ENCODE measurements at places on chromosomes 16 and 17.

DNA sequence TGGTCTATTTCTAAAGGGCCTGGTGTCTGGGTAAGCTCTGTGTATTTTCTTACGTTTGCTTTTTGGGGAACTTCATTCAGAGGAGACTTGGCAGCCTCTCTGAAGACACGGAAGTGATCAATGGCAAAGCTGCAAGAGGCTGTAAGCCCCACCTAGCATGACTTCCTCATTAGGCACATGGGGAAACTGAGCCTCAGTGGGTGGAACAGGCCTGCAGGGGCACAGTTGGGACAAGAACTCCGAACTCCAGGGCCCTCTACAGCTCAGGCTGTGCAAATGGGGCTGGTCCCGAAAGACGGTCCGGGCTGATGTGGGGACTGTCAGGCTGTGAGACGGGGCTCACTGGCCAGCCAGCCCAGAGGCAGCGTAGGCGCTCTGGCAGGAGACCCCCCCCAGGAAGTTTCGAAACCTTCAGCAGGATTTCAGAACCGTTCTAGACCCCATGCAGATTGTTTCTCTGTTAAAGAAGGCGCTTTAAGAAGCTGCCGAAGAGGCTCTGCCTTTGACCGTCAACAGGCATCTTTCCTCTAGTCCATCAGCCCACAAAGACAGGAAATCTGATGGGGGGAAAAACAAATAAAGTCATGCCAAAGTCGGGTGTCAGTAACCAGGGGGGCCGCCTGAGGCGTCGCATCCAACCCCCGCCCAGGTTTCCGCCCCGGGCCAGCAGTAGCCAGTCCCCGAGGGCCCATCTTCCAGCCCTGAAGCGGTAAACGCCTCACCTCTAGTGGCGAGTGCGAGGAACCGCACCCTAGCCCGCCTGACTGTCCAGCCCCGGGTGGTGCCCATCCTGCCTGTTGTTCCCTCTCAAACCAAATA, 79.8 kb upstream of the TBC1D3K start:
- no peak for DNase-seq

DNA sequence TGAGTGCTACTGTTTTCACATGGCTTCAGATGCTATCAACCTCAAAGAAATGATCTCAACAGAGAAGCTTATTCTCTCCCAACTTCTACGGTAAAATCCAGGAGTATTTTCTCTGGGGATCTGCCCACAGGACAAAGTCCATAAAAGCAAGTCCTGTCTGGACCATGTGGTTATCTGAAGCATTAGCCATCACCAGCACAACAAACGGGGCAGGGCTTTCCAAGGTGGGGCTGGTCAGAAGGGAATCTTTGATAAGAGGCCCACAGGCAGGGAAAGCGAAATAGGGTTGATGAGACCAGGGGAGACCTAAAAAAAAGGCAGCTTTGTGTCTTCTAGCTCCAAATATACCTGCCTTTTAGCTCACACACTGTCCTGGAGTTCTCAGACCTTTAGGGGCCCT, 38.7 kb upstream of the CACNG3 start:
- no peak for DNase-seq

- no peak for DNase-seq
Measured at GRCh38 chr17:75288770-75289114, 491 bp downstream of the SLC25A19 start.

DNA sequence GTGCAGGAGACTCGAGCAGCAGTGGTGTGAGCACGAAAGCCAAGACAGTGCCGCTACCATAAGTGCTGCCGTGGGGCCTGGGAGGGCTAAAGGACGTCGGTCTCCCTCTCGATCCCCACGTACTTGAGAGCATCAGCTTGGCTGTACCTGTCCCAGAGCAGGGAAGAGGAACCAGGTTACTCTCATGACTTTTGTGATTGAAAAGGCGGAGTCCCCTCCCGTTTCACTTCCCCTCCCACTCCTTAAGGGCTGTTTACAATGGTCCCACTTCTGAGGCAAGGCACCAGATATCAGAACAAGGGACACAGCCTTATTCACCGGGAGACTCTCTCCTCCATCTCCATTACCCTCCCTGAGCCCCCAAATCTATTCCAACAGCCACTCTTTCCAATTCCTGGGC, 20.1 kb downstream of the CNTNAP1 start:
- DNase-seq: no peak

DNA sequence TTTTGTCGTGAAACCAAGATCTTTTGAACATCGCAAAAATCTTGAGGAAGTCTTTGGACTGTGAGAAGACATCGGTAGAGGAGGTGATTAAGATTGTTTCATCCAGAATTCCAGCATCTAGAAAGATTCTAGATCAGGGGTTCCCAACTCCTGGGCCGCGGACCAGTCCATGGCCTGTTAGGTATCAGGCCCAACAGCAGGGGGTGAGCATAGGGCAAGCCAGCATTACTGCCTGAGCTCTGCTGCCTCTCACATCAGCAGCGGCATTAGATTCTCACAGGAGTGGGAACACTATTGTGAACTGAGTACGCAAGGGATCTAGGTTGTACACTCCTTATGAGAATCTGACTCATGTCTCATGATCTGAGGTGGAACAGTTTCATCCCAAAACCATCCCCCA, 600.6 kb upstream of the CDH11 start:
- DNase-seq: no peak

- no peak for DNase-seq
Measured at GRCh38 chr17:48564188-48565021, 13.7 kb downstream of the HOXB4 start.

GRCh38 chr16:53068423-53068833, 13.6 kb downstream of the CHD9 start:
- no peak for DNase-seq

GRCh38 chr17:76953946-76954345, 85.7 kb downstream of the MGAT5B start:
- no peak for DNase-seq

- no peak for DNase-seq
Measured at GRCh38 chr17:47701608-47702007, 7.6 kb downstream of the TBKBP1 start.

- peak; percentile 79 for DNase-seq
Measured at GRCh38 chr17:9575381-9576101, at the start of gene STX8. Gene STX8 (minus strand): TSS chr17:9575820. CDS start chr17:9575808, 12 bp downstream.

- no peak for DNase-seq
Measured at GRCh38 chr16:88461331-88462269, 8.5 kb downstream of the ZFPM1 start.

- no peak for DNase-seq
Measured at GRCh38 chr16:49483251-49483650, 109.6 kb downstream of the C16orf78 start.

DNA sequence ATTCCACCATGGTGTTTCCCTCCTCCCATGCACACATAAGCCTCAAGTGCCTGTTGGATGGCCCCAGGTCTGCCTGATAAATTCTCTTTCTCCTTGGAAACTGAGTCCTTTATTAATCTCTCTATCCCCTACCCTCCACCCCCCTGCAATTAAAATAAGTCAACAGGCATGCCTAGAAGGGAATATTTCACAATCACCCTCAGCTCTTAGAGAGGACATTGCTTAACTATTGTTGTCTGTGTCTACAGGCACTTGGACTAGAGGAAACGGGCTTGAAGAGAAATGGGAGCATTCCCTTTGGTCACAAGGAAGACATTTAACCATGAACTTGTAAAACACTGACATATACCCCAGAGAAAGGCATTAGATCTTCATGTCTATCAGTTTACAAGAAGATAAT, 39.5 kb downstream of the RCVRN start:
- DNase-seq: no peak

- DNase-seq: no peak
Measured at GRCh38 chr16:11205754-11206581, 50.0 kb downstream of the SOCS1 start.

GRCh38 chr17:80359422-80360110, 55.4 kb upstream of the ENDOV start:
- DNase-seq: no peak

GRCh38 chr16:86740906-86741799, 162.8 kb downstream of the FOXL1 start:
- no peak for DNase-seq

DNA sequence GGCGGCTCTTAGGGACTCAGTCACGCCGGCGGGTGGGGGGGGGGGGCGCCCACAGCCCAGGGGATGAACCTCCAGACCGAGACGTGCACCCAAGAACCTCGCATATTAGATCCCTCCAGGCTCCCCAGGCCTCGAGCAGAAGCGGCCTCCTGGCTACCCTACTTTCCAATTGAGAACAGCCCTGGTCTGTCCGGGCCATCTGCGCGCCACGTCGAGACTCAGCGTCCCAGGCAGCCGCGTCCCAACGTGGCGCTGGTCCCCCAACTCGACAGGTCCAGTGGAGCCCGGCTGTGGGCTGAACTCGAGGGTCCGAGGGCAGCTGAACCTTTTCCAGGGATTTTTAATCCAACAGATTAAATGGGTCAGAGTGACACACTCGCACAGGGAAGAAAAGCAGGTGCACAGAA, 2.3 kb upstream of the IRX3 start:
- DNase-seq: no peak

GRCh38 chr17:8080208-8080798, 7.2 kb downstream of the ALOX12B start:
- no peak for DNase-seq
